Activated T-helper 17 cell treated with anti-CD3 and anti-CD28 coated beads, Interleukin-2, amount 50 U/mL, for 72 hours (primary cell): ENCODE measurements at places on chromosomes 2 and 18. TPM values are rescaled to one million over a fixed set of nuclear protein-coding genes. Genes with fewer than 3 reads are reported as not detected.

The UNC80 gene
- not detected for total RNA-seq

The GYPC gene
- 123 TPM for total RNA-seq

The ACVR1 gene
- 22.7 TPM for total RNA-seq

The FARSB gene
- total RNA-seq: 23.2 TPM

The PLEK gene
- total RNA-seq: 2.7 TPM

The PAX3 gene
- not detected for total RNA-seq

The TBR1 gene
- total RNA-seq: 0.06 TPM

The LIMS3 gene
- total RNA-seq: 0.65 TPM

The SLC5A7 gene
- total RNA-seq: not detected

The CRYGC gene
- not detected for total RNA-seq

The HOXD4 gene
- total RNA-seq: not detected

The UGT1A1 gene
- not detected for total RNA-seq

The SERPINB11 gene
- not detected for total RNA-seq

The FAM161A gene
- total RNA-seq: 8.7 TPM

The FBXO15 gene
- 0.35 TPM for total RNA-seq

The TPRKB gene
- total RNA-seq: 25.8 TPM

The CRYBA2 gene
- total RNA-seq: not detected

The ITGB6 gene
- total RNA-seq: not detected
